ENCODE measurements at places on chromosomes 5 and 9.

DNA sequence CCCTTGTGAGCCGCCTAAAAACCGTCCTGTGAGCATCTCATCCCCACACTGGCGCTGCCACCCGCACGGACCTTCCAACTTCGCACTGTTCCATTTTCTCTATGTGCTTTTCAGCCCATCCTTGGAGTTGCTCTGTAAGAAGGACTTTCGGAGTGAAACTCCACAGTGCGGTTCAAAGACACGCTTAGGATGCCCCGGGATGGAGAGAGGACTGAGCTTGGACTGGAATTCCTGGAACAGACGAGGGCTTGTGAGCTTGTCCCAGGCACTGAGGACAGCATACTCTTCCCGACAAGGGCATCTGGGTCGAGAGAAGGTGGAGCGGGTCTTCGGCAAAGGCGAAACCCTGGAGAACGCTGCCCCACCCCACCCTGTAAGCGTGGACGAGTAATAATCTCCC, 187.8 kb downstream of the MEF2C start:
- no peak for DNase-seq

GRCh38 chr9:131279863-131280570, 3.7 kb upstream of the FAM78A start:
- DNase-seq: no peak

- DNase-seq: no peak
Observed at GRCh38 chr9:134011401-134011800, 13.9 kb upstream of the BRD3OS start.

DNA sequence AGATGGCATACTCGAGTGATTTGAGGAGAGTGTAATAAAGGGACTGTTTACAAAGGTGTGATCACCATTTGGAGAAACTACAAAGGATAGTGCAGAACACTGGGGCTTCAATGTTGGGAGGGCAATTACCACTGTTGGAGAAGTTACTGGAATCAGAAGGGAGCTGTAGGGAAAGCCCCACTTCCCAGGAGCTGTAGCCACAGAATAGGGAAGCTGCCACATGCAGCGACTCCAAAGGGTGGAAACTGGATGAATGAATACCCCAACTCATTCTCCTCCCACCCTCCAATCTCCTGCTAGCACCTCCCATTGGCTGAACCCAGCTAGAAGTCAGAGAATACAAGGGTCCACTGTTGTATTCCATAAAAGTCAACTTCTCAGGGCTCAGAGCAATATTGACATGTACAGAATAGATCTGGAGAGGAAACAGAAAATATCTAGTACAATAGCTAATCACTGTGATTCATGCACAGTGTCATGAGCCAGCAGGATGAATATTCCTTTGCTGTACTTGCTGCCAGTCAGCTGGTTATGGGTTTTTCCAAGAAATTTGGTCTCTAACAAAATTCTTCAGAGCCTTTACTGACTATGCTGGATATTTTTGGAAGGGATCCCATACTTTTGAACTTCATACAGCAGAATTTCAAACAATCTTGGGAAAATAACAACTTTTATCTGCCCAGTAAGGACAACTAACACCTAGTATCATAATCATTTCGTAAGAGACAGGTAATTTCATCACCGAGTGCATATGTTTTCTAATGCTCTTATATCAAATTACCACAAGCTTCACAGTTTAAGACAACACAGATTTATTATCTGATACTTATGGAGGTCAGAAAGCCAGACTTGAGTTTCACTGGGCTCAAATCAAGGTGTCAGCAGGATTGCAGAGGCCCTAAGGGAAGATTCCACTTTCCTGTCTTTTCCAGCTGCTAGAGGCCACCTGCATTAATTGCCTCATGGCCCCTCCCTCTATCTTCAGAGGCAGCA, 39.6 kb downstream of the PDCD1LG2 start:
- DNase-seq: no peak

DNA sequence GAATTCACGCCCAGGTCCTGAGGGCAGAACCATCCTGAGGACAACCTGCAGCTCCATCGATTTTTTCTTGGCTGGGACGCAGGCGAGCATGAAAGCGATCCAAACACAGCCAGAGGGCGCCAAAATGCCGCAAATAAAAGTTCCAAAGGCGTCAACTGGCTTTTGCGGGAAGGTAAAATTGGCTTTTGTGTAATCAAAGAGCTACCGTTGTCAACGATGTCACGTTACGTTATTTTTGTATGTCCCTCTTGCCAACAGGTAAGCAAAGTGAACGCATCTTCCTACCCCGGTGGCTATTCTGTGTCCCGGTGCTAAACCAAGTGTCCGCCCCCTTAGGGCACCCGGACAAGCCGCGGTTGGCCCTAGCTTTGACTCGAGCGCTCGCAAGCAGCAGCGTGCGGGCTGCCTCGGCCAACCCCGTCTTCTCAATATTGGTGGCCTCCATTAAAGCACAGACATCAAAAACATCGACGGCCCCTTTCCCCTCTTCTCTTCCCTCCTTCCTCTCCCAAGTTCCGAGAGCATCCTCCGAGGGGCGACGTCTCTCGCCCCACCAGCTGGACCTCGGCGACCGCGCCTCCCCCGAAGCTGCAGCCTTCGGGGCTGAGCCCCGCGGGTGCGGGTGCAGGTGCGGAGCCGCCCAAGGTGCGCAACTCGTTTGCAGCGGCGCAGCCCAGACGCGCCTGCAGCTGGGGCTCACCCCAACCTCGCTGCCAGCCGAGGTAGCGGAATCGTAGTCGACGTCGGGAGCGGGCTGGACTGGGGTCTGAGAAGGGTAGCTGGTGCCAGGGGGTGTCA, 1.1 kb upstream of the BASP1 start:
- DNase-seq: peak; percentile 82

- DNase-seq: no peak
Observed at GRCh38 chr5:132104556-132104955, 31.0 kb downstream of the CSF2 start.

DNA sequence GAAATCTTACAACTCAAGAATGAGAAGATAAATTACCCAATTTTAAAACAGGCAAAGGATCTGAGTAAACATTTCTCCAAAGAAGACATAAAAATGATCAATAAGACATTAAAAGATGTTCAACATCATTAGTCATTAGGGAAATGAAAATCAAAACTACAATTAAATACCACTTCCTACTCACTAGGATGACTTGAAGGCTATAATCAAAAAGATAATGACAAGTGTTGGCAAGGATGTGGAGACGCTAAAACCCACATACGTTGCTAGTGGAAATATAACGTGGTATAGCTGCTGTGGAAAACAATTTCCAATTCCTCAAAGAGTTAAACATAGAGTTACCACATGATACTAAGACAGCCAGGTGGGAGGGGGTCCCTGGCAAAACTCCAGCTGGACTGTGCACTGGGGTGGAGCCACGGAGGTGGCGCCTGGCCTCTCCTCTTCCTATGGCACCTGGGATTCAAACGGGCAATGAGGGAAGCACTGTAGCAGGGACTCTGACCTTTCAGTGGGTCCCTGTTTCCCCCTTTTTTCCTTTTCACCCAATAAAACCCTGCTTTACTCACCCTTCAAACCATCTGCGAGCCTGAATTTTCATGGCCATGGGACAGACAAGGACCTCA, 5.9 kb downstream of the ARSB start:
- no peak for DNase-seq

DNA sequence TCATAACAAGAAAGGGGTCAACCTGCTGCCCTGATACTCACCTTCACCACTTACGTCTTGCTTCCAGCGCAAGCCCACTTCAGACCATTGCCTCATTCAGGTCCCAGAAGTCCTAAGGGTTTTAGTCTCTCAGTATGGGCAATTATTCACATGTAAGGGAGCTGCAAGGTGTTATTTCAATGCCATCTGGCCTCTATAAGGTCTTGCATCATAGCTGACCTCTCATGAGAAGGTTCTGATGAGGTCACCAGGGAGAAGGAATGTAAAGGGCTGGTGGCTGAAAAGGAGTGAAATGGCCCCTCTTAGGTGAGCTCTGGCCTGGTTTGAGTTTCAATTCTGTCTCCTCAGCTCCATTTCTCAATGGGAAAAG, 1.5 kb upstream of the MARCHF3 start:
- no peak for DNase-seq

DNA sequence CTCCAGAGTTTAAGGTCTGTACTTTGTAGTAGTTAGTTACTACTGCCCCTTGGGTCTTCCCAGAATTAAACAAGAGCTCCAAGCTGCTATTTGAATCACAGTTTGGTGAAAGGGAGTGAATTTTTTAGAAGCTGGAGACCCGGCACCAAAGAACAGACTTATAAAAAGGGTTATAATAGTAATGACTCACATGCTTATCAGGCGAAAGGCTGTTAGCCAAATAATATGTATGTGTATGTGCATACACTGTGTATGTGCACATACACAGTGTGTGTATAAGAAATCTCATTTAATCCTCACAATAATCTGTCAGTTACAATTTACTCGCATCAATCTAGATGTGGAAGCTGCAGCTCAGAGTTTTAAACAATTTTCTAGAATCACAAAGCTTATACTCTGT, 59.5 kb upstream of the ITGA1 start:
- DNase-seq: no peak

DNA sequence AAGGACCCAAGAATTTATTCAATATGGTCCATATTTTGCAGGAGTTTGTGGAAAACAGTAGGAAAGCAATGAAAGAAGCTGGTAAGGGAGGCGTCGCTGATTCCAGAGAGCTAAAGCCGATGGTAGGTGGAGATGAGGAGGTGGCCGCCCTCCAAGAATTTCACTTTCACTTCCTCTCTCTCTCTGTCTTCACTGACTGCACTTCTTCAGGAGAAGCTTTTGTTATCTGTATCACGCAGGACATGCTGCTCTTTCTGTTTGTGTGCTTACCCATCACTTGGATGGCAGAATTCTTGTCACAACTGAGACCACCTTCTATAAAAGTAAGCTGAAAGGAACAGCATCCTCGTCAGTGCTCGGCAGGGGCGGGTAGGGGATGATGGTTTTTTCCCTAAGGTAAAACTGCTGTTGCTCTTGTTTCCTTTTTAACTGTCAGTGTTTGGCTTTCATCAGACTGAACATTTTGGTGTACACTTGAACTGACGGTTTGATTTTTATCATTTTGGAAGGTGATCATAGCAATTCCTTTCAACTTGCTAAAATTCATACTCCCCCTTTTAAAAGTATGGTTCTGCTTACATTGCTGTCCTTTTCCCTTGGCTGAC, 62.4 kb upstream of the FSD1L start:
- DNase-seq: peak; percentile 24

- no peak for DNase-seq
Observed at GRCh38 chr5:37926732-37927131, 86.9 kb upstream of the GDNF start.

GRCh38 chr5:128538250-128539037, 399 bp upstream of the FBN2 start:
- DNase-seq: peak; percentile 3

DNA sequence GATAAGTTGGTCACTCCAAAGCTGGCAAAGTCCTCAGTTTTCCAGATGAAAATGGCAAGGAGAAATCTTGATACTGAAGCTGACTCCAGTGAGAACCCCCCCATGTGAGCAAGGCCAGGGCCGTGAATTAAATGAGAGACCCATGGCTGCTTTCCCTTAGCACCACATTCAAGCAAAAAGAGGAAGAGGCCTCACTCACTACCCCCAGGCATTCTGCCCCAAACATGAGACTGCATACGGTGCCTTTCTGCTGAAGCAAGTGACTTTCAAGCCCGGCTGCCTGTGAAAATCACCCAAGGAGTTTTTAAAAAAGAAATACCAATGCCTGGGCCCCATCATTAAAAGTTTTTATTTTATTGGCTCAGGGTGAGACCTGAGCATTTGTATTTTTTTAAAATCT, 66.9 kb downstream of the TMEM252 start:
- no peak for DNase-seq

GRCh38 chr5:176740702-176741496, 69.5 kb upstream of the UNC5A start:
- DNase-seq: no peak

GRCh38 chr5:142014911-142015584, 2.2 kb upstream of the GNPDA1 start:
- no peak for DNase-seq

- DNase-seq: no peak
Observed at GRCh38 chr9:105004466-105005090, 76.6 kb upstream of the ABCA1 start.

- DNase-seq: no peak
Observed at GRCh38 chr5:149277801-149278200, 6.1 kb downstream of the AFAP1L1 start.

GRCh38 chr9:70444904-70445303, 30.4 kb upstream of the KLF9 start:
- DNase-seq: no peak

DNA sequence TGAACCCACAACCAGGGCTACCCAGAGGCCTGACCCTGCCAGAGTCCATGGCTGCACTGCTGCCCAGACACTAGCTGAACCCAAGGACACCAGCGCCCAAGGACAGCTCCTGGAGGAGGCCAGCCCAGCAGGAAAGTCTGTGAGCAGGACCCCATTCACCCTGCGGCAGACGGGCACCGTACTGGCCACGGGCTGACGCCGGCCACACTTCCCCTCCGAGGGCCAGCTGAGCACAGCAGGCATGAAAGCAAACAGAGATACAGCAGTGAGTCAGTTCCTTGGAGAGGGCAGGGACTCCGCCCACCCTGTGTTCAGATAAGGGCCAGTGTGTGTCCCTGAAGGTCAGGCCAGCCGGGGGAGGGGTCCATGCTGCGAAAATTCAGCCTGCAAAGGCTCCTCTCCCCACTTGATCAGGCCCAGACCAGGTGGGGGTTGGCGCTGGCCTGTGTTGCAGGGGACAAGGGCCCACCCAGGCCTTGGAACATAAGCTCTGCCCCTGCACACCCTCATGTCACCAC, 3.2 kb downstream of the RNF208 start:
- DNase-seq: no peak

GRCh38 chr5:123085638-123086286, 3.3 kb upstream of the PRDM6 start:
- no peak for DNase-seq

DNA sequence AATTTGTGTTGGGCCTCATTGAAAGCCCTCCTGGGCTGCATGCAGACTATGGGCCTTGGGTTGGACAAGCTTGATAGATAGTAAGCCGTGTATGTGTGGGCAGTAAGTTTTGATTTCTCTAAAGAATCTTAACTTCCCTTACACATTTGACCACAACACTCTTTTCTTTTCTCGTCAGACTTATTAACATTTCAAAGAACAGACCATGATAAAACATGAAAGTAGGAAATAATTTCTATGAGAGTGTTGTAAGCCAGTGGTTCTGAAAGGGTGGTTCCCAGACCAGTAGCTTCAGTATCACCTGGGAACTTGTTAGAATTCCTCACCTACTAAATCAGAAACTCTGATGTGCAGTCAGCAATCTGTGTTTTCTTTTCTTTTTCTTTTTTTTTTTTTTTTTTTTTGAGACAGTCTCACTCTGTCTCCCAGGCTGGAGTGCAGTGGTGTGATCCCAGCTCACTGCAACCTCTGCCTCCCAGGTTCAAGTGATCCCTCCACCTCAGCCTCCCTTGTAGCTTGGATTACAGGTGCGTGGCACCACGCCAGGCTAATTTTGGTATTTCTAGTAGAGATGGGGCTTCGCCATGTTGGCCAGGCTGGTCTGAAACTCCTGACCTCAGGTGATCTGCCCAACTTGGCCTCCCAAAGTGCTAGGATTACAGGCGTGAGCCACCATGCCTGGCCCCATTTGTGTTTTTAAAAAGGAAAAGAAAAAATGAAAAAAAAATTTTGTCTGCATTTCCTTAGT, 20.0 kb upstream of the GCNT1 start:
- peak; percentile 75 for DNase-seq
